ENCODE measurements at places on chromosomes 7 and 10.
A peak's percentile ranks its signal among the peaks of the same experiment; 100 is the strongest.

GRCh38 chr10:1034758-1035157 lies 9.1 kb upstream of the IDI2 start:
- DNase-seq = no peak

DNA sequence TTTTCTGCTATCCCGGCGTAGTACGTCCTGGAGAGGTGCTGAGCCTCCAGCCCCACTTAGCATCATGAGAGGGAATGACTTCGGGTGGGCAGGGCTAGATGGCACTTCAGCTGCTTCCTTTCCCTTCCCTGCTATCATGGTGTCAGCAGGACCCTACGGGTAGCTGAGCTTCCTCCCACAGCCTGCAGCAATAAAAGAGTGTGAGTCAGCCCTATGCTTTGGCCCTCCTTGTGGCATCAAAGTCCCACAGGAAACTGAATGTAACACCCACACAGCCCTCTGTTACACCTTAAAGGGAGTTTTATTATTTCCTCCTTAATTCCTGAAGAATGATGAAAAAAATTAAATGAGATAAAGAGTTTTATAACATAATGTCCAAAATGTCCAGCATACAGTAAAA lies 458.1 kb downstream of the RPS24 start:
- peak; percentile 55 for DNase-seq

- peak; percentile 60 for DNase-seq
Observed at GRCh38 chr7:66140924-66141323, 26.3 kb downstream of the CRCP start.

DNA sequence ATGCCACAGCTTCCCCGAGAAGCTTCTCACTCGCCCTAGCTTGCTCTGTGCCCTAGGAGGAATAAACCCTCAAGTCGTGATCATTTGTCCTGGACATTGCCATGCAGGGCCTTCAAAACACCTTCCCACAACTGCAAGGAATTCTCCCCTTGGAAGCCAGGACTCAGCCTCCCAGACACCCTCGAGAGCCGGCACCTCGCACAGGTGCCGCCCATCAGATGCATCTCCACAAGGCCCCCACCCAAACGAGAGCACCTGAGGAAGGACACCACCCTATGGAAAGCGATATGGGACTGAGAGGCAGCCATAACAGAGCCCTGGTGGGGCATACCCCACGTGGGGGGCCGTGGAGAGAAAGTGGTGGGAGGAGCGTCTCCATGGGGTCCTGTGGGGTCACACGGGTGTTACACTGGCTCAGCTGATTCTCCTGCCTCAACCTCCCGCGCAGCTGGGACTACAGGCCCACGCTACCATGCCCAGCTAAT lies 77.6 kb upstream of the FOXK1 start:
- no peak for DNase-seq

- DNase-seq = no peak
Observed at GRCh38 chr10:86110156-86110786, 256.3 kb downstream of the GRID1 start.

GRCh38 chr10:31977440-31978155 lies 49.0 kb upstream of the ARHGAP12 start:
- DNase-seq = peak; percentile 33

GRCh38 chr7:35411331-35411730 lies 157.4 kb upstream of the TBX20 start:
- DNase-seq = no peak

DNA sequence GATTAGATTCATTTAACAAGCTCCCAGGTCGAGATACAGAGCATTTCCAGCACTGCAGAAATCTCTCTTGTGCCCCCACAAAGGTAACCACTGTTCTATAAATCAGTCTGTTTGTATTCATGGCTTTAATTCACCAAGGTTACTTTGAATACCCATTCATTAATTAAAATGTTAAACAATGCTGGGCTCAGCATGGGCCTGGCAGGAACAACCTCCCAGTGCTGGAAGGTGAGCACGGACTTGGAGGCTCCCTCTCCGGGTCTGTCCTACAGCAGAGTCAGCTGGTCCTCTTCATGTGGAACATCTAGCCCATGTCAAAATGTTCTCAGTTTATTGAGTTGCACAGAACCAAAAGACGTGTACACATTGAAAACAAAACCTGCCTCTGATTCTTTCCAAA lies 15.6 kb upstream of the EFCAB10 start:
- no peak for DNase-seq

DNA sequence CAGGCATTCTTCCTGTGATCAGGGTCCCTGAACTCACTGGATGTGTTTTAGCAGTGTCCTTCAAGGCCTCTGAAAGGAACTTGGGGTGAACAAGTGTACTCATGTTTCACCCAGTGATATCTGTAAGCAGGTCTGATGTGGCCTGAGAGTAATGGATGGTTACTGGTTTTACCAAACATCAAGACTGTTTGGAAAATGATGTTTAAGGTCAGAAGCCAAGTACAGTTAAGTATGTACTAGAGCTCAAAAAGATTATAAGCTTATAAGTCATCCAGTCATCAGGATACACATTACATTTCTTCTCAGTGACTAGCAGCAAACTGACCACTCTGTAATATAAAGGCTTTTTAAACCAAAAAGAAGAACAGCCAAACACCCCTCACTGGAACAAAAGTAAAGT lies 79.8 kb upstream of the PTN start:
- no peak for DNase-seq

DNA sequence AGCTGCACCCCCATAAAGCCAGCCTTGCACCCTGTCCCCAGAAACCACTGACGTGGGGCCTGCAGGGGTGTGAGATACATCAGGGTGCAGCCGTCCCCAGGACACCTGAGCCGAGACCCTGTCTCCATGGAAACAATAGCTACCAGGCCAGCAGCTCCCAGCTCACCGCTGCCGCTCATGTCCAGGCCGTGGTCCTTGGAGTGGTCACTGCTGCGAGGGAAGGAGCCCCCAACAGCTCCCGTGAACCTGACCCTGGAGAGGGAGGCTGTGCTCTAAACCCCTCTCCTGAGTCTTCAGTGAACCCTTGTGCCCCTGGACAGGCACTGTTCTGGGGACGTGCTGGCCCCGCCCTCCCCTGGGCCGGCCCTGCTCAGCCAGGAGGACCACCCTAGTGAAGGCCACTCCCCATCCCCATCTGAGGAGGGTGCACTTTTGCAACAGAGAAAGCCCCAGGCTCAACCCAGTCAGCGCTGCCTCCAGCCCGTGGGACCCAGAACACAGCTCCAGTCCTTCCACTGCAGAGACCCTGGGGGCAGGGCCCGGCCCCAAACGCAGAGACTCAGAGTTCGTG lies 19.6 kb upstream of the INPP5A start:
- no peak for DNase-seq

DNA sequence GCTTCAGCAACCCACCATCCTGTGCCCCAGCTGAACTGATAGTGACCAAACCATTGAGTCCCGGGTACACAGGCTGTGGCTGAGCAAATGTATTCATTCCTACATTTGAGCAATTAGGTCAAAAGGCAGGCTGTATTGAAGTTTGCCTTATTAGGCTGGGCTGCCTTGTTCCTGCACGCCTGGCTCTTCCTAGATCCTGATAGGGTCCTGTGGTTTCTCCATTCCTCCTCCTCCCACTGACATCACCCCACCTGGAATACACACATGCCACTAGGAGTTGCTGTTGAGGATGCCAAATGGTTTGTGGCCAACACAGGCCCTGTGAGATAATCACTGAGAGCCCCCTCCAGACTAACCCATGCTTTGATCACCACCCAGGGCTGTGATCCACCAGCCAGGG lies 66.4 kb upstream of the FGFR2 start:
- no peak for DNase-seq

DNA sequence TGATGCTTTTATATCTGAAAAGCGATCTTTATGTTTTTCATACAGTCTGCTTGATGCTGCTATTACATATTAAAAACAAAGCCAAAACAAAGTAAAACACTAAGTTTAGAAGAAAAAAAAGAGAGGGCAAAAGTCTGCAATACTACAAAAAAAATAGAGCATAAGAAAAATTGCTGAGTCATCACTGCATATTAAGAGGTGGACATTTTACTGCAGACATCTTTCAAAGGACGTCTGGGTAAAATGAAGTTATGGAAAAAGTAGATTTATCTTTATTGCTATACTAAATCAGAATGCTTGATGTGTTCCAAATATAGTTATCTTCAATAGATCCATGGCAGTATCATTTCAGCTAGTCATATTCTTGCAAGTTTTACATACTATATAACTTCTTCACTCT lies 172.0 kb downstream of the MAGI2 start:
- no peak for DNase-seq

GRCh38 chr10:101237982-101238731 lies 8.9 kb upstream of the LBX1 start:
- no peak for DNase-seq

DNA sequence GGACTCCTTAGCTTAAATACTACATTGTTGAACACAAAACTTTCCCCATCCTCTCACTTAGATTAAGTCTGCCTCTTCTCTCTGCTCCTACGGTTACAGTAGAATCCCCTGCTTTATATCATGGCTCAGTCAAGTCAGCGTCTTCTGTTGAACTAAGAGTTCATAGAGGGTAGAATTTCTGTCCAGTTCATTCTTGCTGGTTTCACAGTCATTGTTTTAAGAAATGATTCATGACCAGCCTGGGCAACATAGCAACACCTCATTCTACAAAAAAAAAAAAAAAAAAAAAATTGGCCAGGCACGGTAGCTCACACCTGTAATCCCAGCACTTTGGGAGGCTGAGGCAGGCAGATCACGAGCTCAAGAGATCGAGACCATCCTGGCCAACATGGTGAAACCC lies 3.7 kb upstream of the ZFYVE27 start:
- no peak for DNase-seq

Measured in EL (cell line).